ENCODE measurements at places on chromosomes 1 and 21.

GRCh38 chr1:27862671-27863537 lies 9.4 kb upstream of the THEMIS2 start:
- DNase-seq, result peak; percentile 91

DNA sequence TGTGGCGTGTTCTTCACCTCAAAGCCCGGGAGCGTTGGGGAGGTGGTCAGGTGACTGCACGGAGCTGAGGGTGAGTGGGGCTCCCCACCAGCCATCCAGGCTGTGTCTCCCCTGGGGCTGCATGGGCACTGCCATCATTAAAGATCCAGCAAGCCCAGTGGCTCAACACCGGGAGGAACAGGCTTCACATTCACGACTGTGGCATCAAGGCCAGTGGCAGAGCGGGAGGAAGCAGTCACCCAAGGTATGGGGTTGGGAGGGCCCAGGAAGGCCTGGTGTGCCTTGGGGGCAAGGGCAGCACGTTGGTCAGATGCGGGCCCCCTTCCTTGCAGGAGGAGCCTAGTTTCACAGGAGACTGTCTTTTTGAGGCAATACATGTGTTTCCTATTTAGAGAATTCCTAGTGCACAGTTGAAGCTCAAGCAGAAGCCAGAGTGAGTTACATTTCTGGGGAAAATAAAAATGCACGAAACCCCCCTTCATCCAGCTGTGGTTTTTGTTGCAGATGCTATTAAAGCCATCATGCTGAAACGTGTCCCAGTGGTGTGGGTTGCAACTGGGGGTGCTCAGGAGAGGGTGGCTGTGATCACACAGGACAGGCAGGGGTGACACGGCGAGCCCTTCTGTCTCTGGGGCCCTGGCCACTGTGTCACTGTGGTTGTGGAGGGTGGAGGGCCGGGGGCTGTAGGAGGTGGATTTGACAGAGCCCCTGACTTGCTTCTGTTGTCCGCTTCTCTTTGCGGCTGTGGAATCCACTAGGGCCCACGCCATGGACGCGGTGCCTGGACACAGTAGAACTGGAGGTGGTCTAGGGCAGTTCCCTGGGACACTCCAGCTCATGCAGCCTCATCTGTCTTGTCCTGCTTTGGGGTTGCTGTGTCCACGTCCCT lies 34.1 kb downstream of the SNAP47 start:
- DNase-seq, result peak; percentile 59

- peak; percentile 27 for DNase-seq
Observed at GRCh38 chr1:241614144-241614543, 26.0 kb downstream of the CHML start.

DNA sequence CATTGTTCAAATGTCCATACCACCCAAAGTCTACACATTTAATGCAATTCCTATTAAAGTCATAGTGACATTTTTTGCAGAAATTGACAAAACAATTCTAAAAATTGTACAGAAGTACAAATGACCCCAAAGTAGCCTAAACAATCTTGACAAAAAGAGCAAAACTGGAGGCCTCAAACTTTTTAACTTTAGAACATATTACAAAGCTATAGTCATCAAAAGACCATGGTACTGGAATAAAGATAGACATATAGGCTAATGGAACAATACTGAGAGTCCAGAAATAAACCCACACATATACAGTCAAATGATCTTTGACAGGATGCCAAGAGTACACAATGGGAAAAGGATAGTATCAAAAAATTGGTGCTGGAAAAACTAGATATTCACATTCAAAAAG lies 213.2 kb upstream of the SAMSN1 start:
- DNase-seq, result no peak

GRCh38 chr1:152514715-152515433 lies 592 bp downstream of the CRCT1 start:
- no peak for DNase-seq

- no peak for DNase-seq
Observed at GRCh38 chr1:231420299-231420958, 1.7 kb downstream of the EGLN1 start.

GRCh38 chr1:147505568-147505967 lies 35.7 kb upstream of the BCL9 start:
- DNase-seq, result no peak

DNA sequence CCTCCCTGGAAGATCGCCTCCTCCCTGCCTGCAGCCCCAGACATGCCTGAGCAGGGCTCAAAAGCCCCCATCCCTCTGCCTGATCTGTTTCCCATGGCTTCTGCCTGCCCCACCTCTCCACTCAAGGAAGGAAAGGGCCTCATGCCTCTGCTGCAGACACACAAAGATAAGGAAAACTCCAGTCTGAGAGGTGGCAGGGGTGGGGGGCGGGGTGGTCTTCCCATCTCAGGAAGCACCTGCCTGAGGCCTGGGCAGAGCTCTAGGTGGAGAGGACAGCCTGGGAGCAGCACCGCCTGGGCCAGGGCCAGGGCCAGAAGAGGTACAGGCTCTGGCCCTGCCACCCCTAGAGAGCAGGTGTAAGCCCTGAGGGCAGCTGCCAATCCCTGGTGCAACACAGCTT lies 4.1 kb upstream of the GJB3 start:
- no peak for DNase-seq

DNA sequence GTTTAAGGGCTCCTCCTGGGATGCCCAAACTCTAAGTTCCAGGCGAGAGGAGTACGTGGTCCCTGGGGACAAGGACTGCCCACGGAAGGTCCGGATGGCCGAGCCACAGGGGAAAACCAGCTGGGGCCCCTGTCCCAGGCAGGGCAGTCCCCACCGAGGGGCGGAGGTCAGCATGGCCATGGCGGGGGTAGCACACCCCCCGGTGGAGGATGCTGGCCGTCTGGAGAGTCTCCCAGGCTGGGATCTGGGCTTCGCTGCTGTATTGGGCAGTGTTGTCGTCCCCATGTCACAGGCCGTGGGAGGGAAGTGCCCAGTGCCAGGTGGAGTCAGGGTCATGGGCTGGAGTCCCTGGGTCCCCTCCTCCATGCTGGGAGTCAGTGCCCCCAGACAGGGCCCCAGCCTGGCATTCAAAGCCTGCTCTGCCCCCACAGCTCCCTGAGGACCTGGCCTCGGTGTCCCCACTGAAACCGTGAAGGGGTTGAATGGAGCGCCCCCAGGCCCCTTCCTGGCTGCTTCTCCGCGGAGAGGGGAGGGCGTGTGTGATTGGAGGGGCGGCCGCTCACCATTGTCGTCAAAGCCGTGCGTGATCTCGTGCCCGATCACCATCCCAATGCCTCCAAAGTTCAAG lies 6.8 kb downstream of the PRXL2B start:
- DNase-seq, result no peak

DNA sequence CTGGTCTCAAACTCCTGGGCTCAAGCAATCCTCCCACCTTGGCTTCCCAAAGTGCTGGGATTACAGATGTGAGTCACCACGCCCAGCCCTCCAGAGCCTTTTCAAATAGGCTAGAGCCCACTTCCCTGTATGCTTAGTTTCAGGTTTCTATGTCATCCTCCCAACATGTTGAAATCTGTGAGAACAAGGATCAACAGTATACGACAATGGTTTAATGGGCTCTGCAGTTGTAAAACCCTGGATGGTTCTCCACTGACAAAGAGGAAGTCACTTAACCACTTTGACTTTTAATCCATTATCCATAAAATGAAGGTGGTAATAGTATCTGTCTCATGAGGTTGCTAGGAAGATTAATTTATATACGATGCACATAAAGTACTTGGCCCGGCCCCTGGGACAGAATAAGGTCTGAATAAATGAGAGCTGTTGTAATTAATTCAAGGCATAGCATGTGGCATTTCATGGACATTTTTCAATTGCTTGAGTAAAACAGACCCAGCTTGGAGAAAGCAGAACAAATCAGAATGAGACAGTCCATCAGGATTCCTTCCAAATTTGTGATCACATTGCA lies 113.9 kb upstream of the ZNF648 start:
- no peak for DNase-seq

DNA sequence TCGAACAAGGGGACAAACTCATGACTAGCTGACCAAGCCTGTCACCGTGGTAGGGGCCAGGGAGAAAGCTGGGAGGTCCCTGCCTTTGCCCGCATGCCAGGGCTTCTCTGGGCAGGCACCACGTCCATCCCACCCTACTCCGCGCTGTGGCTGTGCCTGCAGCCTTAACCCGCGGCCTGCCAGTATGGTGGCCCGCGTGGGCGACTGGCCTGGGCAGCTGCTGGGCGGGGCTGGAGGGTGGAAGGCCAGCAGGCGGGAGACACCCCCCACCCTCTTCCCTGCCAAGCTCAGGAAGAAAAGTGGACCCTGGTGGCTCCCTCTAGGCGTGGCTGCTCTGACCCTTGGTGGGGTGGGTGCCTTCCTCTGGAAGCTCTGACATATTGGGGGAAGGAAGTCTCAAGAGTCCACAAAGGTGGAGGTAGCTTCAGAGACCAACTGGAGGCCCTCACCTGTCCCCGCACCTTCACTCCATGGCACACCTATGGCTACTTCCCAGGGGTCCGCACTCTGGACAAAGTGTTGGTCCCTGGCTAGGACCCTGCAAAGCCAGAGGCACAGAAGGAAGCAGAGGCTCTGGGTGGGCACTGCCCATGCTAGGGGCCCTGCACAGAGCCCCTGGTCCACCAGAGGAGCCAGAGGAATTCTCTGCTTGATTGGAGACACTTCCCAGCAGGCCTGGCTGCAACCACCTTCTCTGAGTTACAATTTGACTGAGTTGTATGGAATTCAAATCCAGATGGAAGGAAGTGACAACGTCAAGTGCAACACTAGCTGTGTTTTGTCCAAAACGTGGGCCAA lies 3.3 kb upstream of the SKI start:
- DNase-seq, result no peak

DNA sequence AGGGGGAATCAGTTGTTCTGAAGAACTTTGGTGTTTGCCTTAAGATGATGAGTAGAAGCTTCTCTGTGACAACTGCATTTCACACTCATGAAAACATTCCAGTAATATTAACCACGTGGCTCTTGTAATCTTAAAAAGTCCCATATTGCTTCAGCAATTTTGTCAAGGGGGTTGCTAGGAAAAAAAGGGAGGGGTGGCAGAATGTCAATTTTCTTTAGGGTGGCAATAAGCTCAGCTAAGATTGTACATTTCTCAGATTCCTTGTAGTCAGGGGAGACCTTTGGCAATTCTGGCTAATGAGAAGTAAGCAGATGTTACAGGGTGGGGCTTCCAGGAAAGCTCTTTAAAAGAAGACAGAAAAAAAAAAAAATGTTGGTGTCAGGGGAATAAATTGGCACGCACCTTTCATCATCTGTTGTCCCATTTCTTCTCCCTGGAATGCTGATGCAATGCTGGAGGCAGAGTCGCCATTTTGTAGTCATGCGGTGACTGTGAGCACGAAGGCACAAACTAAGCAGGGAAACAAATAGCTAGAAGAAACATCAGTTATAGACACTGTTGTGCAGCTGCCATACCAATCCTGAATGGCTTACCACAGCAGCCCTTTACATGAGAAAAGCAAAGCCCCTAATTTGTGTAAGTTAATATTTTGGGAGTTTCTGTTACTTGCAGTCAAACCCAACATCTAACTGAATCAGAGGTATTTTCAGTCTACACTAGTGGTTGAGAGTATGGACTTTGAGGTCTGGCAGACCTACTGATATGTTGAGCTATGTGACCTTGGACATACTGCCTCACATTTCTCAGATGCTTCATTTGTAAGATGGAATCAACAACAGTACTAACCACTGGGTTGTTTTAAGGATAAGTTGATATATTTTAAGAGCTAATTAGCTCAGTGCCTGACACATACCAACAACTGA lies 56.1 kb upstream of the MRPS6 start:
- DNase-seq, result peak; percentile 64

- DNase-seq, result no peak
Observed at GRCh38 chr1:50426702-50427085, 3.5 kb upstream of the DMRTA2 start.

DNA sequence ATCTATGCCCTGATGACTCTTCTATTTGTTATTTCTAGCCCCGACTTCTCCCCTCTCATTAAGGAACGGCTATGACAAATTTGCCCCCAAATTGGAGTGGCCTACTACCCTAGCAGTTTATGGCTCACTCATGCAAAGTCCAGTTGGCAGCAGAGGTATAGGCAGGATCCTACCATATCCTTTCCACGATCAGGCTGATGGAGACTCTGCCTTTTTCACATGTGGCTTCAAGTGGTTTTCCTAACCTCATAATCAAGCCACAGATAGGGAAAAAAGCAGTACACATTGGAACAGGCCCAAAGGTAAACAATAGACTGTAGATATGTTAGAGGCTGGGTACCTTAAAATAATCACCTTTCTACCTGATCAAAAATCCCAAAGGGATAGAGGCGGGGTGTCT lies 292.5 kb downstream of the NCAM2 start:
- no peak for DNase-seq

DNA sequence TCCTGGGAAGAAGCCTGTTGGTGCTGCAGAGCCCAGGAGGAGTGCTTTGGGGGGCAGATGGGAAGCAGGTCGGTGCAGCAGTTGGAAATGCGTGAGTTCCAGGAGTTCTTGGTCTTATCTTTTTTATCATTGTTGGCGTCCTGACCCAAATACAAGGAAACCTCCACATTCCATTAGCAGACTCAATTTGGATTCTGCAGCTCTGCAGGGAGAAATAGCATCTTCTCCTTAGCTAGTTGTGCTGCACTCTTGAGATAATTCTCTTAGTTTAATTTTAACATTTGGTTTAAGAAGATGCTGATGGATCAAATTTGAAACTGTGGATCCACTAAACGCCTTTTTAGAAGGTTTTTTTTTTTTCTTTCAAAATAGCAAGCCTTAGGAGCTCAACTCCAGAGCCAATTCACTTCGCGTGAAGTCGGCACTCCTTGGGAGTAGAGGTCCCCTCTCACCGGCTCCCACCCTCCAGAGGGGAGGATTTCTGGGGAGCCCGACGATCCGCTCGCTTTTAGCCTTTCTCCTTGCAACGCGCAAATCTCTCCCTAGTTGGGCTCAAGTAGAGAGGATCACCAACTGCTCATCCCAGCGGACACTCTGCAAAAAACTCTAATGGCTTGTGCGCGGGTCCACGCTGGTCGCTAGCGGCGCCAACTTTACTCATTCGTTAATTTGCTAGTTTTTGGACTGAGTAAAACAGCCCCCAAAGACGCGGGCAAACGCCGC lies 1.3 kb downstream of the PLD5 start:
- no peak for DNase-seq

DNA sequence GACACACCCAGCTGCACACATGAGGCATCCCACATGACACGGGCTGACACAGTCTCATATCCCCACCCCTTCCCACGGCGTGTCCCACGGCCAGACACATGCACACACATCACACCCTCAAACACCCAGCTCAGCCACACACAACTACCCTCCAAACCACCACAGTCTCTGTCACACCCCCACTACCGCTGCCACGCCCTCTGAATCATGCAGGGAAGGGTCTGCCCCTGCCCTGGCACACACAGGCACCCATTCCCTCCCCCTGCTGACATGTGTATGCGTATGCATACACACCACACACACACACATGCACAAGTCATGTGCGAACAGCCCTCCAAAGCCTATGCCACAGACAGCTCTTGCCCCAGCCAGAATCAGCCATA lies 22.6 kb downstream of the PODN start:
- no peak for DNase-seq

- no peak for DNase-seq
Observed at GRCh38 chr1:4119516-4120220, 219.6 kb upstream of the C1orf174 start.
